ENCODE measurements at places on chromosomes 1 and 21. TPM values are rescaled to one million over a fixed set of nuclear protein-coding genes. Genes with fewer than 3 reads are reported as not detected.

- no peak for DNase-seq
Observed at GRCh38 chr21:18705971-18706370, 302.4 kb upstream of the TMPRSS15 start.

DNA sequence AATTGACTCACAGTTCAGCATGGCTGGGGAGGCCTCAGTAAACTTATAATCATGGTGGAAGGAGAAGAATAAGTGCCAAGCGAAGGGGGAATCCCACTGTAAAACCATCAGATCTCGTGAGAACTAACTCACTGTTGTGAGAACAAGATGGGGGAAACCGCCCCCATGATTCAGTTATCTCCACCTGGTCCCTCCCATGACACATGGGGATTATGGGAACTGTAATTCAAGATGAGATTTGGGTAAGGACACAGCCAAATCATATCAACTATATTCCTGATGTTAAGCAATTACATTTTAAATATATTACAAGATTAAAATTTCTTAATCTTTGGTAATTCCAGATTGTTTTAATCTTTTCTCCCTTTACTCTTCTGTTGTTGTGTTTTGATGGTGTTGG is 55.2 kb downstream of the FNBP1L start:
- no peak for DNase-seq

DNA sequence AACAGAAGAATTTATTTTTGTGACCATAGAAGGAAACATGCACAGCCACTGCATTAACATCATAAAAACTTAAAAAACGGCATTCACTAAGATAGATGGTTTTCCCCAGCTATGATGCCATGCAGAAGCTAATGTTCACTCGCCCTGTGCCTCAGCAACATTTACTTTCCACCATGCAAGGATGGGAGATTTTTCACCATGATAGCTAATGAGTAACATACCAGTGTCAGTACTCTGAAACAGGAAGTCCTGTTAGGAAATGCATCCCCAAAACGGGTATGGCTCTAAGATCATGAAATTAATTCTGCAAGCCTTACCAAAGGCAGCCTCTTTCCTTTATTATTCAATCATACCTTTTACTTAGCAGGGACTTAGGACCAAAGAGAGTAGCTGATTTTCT is 17.5 kb upstream of the VAMP3 start:
- DNase-seq, result no peak

SH3D21 gene
- total RNA-seq, result 2.6 TPM

CA14 gene
- total RNA-seq, result not detected

H6PD gene
- 7.8 TPM for total RNA-seq

DONSON gene
- 41.0 TPM for total RNA-seq

OR2T11 gene
- total RNA-seq, result not detected

Data from CD8-positive, alpha-beta memory T cell (primary cell).